Activated CD8-positive, alpha-beta memory T cell treated with anti-CD3 and anti-CD28 coated beads, Interleukin-2, amount 10 ng/mL, durations not matched to agents 7 days and 5 days (primary cell): ENCODE measurements at places on chromosomes 16 and 17.

- DNase-seq = no peak
Measured at GRCh38 chr17:57918017-57918895, 37.0 kb downstream of the CUEDC1 start.

DNA sequence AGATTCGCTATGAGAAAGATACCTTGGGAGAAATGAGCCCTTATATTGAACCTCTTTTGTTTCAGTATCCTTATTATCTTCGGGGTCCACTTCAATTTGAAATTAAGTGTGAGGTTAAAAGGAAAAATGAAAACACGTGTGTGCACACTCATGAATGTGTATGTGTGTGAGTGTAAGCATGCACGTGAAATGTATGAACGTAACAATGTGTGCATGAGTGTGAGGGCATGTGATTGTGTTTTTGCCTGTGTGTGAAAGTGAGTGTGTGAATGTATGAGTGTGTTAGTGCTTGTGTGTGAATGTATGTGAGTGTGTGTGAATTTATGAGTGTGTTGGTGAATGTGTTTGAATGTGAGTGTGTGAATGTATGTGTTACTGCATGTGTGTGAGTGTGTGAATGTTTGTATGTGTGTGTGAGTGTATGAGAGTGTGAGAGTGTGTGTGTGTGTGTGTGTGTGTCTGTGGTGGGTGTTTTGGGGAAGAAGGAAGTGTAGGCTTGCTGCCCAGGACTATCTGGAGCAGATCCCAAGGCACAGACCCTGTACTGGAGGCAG, 224.0 kb upstream of the CDH13 start:
- no peak for DNase-seq

GRCh38 chr17:76382803-76383545, 1.4 kb upstream of the SPHK1 start:
- DNase-seq = peak; percentile 87

DNA sequence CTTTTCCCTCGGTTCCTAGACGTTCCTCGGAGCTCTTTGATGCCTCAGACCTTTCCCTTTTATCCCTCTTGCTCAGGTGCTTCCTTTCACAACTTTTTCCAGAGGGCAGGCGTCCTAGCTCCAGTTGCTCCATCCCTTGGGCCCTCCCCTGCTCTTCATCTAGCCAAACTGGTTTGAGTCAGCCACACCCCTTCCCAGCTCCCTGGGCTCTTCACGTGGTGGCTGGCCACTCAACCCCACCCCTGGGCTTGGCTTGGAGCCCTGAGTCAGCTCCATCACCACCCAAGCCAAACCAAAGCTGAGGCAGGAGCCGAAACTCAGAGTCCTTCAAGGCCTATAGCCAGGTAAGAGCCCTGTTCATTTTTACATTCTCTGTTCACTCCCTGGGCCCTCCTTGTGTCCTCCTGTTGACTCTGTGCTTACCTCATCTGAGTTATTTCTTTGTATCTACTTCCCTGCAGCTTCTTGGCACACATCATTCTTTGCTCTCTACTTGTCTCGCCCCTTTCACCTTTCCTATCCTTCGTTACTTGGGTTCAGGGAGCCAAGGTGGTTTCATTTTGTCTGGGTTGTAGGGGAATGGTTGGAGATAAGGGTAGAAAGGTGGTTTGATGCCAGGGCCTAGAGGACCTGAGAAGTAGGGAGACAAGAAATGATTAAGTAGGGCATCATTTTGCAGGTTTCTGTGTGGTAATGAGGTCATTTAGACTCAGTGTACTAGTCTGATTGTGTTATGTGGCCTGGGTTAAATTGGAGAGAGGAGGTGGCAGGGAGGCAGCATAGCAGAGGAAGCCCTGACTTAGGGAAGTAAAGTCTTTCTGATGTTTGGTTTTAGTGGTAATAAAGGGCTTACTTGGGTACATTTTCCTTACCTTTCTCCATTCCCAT, 7.6 kb upstream of the PHKG2 start:
- no peak for DNase-seq

DNA sequence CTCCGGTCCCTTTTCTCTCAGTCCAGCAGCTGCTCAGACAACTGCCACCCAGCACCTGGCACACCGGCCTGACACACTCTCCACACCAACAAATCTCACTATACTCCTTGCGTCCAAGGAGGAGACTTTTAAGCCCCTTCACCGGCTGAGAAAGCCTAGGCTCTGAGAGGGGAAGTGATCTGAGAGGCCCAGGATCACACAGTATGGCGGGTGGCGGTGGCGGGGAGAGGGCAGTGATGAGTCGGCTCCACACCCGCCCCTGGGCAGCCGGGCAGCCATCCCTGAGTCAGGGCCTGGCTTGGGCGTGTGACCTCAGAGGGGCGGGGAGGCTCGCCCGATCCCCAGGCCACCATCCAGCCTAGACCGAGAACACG, 569 bp downstream of the FLII start:
- peak; percentile 71 for DNase-seq
